ENCODE measurements at places on chromosomes 6 and 20. TPM values are rescaled to one million over a fixed set of nuclear protein-coding genes. Genes with fewer than 3 reads are reported as not detected.

DNA sequence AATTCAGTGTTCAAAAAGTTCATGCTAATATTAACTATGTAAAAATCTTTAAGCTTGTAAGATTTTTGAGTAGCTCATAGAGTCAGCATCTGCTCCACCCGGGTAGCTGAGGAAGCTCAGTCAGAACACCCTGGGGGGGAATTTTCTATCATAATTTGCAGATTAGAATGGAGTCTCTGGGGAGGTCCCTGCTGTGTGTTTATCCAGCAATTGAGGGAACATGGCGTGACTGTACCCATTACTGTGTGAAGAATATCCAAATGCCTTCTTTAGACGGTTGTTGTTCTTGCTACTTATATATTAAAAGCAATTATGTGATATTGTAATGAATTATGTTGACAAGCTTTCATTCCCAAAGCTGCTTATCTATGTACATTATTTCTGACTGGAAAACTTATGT lies 64.8 kb downstream of the AIG1 start:
- DNase-seq, result no peak

DNA sequence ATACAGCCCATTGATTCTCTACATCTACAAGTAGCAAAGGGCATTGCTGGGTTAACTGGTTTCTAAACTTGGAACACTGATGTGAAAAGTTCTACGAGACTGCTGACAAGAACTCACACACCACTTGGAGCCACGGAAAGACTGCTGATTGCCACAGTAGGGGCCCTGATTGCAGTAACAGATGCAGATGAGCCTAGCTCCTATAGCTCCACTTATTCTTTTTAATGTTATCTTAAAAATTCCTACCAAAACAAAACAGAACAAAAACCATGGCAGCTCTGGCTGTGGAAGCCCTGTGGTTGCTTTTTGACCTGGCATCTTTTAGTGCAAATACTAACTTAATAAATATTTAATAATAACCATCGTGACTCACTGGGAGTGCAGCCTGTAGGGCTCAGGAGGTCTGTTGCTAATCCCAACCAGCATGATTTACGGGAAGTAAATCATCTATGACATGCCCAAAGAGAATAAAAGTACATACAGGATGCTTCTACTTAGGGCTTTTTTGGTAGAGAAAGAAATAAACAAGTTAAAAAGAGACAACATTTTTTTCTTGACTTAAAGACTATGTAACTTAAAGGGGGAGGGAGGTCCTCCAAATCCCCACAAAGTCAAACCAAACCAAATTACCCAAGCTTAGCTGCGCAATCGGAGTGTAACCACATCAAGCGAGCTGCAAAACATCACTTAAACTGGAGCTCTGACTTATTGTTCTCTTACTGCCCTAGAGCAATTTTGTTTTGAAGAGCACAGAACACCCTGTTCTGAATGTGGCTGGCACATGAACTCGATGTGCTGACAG lies 87.2 kb downstream of the FKBP5 start:
- DNase-seq, result peak; percentile 93

- DNase-seq, result no peak
Observed at GRCh38 chr6:107564589-107564951, 74.7 kb downstream of the SOBP start.

DNA sequence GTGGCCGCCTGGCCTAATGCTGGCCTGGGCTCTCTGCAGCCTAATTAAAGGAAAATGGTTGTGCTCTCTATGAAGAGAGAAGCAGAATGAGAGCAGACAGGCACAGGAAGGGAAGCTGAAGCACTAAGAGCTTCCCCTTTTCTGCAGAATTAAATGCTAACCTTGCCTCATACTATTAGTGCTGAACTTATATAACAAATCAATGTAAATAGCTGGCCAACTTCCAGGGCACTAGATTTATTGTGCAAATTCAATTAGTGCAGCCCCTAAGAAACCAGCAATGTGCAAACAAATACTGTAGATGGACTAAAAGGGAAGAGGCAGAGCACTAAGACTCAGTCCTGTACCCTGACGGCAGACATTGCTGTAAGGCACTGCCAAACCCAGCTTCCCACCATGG lies 36.1 kb upstream of the INSM1 start:
- DNase-seq, result no peak

DNA sequence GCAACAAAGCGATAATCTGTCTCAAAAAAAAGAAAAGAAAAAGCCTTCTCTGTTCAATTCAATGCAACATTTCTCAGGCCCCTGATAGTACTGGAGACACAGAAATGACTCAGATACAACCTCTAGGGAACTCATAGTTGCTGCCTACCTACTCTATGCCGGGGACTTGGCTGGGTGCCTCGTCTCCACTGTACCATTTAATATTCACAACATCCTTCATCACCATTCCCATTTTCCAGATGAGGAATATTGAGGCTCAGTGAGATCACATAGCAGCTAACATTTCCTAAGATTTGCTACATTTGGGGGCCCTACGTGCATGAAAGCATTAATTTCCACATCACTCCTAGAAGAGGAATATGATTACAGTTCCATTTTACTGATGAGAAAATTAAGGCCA lies 7.5 kb downstream of the NOL4L start:
- no peak for DNase-seq

The LY6G6F gene
- not detected for polyA plus RNA-seq

Measured in IMR-90 (cell line).